ENCODE measurements at places on chromosomes 2 and 18. TPM values are rescaled to one million over a fixed set of nuclear protein-coding genes. Genes with fewer than 3 reads are reported as not detected.

SEMA4C gene
- 16.3 TPM for total RNA-seq

COQ10B gene
- total RNA-seq: 21.3 TPM

PARD6G gene
- total RNA-seq: 8.2 TPM

DNA sequence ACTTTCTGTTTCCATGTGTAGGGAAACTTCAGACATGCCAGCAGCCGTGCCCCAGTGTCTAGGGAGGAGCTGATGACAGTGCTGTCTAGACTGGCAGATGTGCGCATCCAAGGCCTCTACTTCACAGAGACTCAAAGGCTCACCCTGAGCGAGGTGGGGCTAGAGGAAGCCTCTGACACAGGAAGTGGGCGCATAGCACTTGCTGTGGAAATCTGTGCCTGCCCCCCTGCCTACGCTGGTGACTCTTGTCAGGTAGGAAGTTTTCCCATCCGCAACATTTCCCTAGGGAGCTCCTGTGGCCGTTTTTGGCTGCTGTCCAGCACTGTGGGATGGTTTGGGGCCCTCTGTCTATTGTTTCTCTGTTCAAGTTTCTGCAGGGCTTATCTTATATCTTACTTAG, 143.1 kb upstream of the TTC39C start:
- H3K27me3 ChIP-seq: no peaks in the 10 kb centered on the region
- peak; percentile 82 for DNase-seq
- peak overlapping the region; percentile 98 for H3K27ac ChIP-seq
- peaks cover 36% of the 10 kb centered on the region for H3K36me3 ChIP-seq
- peak overlapping the region; percentile 90 for H3K4me3 ChIP-seq

DNA sequence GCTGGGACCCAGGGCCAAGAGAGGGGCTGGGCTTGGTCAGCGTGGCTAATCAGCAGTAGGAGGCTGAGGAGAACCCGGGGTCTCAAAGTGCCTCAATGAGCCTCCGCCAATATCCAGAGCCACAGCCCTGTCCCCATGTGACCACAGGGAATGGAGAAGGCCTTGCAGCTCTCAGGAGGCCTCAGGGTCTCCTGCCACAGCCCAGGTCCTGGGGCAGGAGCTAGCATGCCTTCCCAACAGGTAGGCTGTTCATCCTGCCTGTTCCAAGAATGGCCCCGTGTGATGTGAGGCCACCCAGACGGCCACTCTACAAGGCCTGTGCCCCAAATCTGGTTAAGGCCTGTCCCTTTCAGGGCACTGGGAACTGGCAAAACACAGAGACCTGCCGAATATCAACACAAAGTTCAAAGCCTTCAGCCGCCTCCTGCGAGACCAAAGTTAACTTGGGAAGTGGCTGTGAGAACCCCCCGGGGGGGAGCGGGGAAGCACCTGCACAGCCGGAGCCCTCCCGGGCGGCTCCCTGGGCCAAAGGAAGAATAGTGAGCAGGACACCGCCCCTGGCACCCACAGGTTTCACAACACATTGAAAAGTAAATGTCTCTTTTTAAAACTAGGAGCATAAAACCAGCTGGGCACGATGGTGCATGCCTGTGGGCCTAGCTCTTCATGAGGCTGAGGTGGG, 4.5 kb upstream of the LIMS2 start:
- no peak overlapping the region for H3K4me3 ChIP-seq
- no peaks in the 10 kb centered on the region for H3K36me3 ChIP-seq
- no peaks in the 10 kb centered on the region for H3K4me1 ChIP-seq
- H3K27ac ChIP-seq: no peak overlapping the region

Measured in MCF 10A (cell line).